ENCODE measurements at places on chromosomes 3 and 15.
A peak's percentile ranks its signal among the peaks of the same experiment; 100 is the strongest.

- DNase-seq, result no peak
Measured at GRCh38 chr3:13233487-13234485, 160.6 kb upstream of the IQSEC1 start.

- DNase-seq, result no peak
Measured at GRCh38 chr3:63135367-63135766, 142.7 kb upstream of the SYNPR start.

DNA sequence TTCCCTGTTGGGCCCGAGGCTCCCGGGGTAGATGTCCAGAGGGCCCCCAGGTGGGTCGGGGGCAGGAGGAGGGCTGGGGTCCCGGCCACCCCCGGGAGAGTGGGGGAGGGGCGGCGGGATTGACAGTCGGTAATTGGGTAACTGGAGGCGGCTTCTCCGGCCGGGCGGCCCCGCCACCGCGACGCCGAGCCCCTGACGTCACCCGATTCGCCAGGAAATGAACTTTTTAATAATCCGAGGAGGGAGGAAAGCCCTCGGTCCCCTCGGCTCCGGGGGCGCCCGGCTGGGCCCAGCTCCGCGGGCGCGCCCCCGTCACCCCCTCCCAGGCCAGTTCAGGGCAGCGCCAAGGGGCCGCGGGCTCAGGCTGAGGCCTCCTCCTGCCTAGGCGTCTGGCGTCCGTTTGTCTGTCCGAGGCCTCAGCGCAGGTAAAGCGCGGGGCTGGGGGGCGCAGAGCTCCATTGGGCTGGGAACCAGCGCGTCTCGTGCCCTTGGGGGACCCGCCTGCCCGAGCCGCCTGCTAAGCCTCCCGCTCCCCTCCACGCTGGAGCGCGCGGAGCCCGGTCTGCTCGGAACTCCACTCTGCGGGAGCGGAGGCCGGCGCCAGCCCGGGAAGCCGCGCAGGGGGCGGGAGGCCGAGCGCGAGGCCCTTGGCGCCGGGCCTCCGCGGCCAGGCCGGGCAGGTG lies 3.9 kb downstream of the GATA2 start:
- DNase-seq, result no peak

DNA sequence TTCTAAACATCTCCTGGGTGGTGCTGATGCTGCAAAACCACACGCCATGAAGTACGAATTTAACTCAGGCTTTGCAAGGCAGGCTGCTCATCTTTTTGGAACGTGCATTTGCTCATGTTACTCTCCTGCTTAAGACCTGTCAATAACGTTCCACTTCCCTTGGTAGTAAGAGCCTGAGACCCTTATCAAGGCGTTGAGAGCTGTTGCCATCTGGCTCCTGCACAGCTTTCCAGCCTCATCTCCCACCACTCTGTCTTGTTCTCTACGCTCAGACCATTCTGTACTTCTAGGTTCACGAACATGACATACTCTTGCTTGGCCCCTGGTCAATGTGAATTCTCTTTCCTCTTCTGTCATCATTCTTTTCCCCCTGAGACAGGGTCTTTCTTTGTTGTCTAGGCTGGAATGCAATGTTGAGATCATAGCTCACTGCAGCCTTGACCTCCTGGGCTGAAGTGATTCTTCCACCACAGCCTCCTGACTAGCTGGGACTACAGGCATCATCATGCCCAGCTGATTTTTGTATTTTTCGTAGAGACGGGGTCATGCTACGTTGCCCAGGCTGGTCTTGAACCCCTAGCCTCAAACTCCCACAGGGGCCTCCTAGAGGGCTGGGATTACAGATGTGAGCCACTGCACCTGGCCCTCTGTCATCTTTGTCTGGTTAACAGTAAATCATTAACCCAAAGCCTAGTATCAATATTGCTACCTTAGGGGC lies 202.8 kb downstream of the CADPS start:
- no peak for DNase-seq

- DNase-seq, result peak; percentile 6
Measured at GRCh38 chr3:46849045-46849631, 14.1 kb downstream of the MYL3 start.

DNA sequence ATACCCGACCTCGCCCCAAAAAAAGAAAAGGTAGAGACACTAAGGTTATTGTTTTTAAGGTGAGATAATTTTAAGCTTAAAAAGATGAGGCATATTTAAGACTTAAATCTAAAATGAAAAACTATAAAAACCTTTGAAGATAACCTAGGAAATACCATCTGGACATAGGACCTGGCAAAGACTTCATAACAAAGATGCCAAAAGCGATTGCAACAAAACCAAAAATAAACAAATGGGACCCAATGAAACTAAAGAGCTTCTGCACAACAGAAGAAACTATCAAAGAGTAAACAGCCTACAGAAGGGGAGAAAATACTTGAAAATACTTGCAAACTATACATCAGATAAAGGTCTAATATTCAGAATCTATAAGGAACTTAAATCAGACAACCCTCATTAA lies 80.9 kb downstream of the TMCC1 start:
- DNase-seq, result no peak

DNA sequence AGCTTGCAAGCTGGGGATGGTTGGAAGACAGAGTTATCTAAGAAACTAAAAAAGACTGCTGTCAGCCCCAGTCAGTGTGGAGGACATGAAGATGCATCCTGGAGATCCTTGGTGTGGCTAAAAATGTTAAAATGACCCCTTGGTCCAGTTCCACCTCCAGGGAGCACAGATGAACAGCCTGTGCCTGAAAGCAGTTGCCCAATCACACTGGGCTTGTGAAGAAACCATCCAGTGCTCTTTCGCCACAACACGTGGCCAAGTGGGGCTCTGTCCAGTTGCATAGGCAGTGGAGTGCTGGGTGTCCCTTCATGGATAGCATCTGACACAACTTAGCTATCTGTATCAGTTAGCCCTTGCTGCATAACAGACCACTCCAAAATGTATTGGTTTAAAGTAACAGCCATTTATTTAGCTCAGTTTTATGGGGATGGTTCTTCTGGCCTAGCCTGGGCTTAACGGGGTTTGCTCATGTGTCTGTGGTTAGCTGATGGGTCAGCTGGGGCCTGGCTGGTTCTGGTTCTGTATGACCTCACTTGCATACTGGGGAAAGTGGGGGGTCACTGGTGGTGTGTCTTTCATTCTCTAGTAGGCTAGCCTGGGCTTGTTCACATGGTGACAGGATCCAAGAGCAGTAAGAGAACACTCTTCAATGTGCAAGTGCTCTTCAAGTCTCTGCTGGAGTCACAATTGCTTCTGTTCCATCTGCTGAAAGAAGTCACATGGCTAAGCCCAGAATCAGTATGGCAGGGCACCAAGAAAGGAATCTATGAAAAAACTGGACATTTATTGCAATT lies 226.2 kb downstream of the PDCD6IP start:
- no peak for DNase-seq

DNA sequence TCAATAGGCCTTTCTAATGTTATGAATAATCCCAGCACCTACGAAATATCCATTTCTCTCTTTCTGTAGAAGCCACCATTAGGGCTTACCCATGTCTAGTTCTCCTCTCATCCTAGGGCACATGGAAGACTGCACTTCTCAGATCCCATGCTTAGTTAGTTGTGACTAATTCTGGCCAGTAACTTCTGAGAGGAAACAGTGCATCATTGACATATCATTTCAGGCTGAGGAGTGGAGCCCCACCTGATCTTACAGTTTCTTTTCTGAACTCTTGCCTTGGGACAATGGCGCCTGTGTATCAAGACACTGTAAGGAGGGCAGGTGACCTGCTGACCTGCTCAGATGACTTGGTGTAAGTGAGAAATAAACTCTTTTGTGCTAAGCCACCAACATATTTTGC lies 39.4 kb upstream of the TBL1XR1 start:
- DNase-seq, result no peak

- DNase-seq, result no peak
Measured at GRCh38 chr15:67405208-67406191, 115.4 kb upstream of the C15orf61 start.

DNA sequence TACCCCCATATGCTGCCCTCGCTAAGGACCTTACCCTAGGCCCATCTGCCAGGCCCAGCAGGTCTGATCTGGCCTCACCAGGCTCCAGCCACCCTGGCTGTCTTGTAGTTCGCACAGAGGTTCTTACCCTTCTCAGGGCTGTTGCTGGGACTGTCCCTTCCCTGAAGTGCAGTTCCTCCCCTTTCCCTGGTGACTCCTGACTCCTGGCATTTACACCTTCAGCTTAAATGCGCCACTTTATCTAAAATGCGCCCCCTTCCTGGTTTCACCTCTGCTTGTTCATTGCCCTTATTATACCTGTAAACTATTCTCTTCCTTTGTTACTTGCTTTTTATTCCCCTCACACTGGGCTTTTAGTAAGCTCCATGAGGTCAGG lies 835 bp upstream of the TTLL3 start:
- no peak for DNase-seq

GRCh38 chr3:193240850-193241706 lies at the start of gene PLAAT1:
Gene PLAAT1, plus strand, starts transcription at chr3:193241222. Its CDS starts 14,429 bp downstream, at chr3:193255651.
- peak; percentile 62 for DNase-seq

GRCh38 chr15:38168467-38169070 lies 84.1 kb upstream of the SPRED1 start:
- DNase-seq, result no peak

GRCh38 chr15:92921215-92922131 lies 21.3 kb downstream of the CHD2 start:
- no peak for DNase-seq

GRCh38 chr3:73148682-73149081 lies 87.2 kb downstream of the EBLN2 start:
- DNase-seq, result no peak

DNA sequence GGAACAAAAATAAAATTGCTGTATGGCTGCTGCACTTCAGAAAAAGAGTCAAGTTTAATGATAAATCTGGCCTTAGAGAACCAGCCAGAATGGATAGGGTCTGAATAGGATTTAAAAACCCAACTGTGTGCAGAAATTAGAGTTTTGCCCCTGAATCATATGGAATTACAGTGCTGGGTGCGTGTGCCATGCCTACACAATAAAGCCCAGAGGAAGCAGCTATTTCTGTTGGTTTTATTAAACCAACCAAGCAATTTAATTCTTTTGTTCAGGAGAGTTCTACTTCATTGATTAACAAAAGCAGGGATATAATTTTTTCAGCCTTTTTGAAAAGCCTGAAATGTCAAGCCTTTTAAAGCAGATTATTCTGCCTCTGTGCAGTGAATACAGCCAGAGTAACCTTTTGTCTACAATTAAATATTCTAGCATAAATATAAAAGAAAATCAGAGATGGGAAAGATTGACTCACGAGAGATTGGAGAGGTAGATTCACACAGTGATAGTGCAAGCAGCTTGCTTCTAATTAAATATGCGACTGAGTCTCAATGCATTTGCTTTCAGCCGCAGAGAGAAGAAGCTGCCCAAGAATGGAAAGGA lies 66.7 kb upstream of the DNAJC19 start:
- no peak for DNase-seq

GRCh38 chr3:157249606-157250005 lies 89.7 kb upstream of the CCNL1 start:
- no peak for DNase-seq

DNA sequence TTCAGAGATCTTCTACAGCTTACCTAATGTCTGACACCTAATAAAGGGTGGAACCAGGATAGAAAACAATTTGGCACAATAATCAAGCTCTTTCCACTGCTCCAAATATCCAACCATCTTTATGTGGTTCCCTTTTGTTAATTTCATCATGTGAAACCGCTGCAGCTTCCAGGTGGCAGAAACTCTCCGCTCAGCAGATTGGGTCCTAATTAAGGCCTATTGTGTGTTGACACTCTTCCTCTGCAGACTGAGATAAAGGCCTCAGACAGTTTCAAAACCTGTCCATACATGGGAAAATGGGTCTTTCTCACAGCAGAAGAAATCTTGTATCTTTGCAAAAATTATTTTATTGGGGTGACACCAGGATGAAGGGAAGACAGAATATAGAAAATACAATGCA lies 1002.4 kb upstream of the SEMA6D start:
- no peak for DNase-seq

GRCh38 chr15:82263350-82263749 lies 732 bp downstream of the SAXO2 start:
- no peak for DNase-seq

DNA sequence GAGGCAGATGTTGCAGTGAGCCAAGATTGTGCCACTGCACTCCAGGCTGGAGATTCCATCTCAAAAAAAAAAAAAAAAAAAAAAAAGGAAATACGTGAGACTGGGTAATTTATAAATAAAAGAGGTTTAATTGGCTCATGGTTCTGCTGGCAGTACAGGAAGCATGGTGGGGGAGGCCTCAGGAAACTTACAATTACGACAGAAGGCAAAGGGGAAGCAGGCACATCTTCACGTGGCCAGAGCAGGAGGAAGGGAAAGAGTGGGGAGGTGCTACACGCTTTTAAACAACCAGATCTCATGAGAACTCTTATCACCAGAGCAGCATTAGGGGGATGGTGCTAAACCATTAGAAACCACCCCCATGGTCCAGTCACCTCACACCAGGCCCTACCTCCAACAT lies 138.2 kb upstream of the IL12A start:
- DNase-seq, result no peak

DNA sequence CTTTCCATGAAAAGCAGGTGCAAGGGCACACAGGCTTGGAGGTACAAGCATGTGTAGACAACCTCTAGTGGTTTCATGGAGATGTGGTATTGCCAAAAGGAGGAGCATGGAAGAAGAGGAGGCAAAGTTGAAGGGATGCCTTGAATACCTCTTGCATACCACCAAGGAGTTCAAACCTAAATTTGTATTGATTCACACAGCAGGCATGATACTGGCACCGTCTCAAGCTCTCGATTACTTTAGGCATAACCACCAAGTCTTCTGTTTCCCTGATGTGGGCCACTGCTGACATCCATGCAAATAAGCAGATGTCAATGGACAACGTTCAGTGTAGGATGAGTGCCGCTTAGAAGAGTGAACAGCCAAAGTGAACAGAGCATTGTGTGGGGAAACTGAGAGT lies 87.1 kb downstream of the SCN11A start:
- DNase-seq, result no peak

DNA sequence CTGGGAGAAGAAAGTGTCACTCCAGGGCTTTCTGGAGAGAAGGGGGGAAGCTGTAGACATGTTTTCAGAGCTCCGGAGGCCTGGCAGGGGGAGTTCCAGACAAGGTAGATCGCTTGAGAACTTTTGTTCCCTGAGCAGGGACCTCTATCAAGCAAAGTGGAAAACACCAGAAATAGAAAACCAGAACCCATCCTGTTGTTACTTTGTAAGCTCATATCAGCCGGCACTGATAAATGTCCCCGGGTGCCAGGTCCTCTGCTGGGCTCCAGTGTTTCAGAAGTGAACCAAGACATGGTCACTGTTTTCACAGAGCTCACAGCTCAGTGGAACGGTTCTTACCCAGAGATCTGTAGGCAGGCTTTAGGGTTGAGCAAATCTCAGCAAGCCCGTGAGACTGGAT lies 13.5 kb downstream of the HDDC3 start:
- no peak for DNase-seq

DNA sequence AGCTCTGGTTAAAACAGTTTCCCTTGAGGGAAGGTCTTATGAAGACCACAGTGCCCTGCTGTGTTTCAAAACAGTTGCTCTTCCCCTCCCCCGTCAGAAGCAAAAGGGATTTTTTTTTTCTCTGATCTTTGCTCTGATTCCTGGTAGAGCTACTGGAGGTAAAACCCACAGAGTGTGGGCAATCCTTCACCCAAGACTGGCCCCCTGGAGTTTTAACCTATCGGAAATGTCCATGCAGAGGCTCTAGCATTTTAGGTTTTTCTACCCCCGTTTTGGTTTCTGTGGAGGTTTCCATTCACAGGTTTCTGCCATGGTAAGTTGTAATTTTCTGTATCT lies 27.7 kb downstream of the GRM2 start:
- no peak for DNase-seq
